Dorsolateral prefrontal cortex (tissue), 122 donors: ENCODE measurements at places on chromosomes 5 and 9.

DNA sequence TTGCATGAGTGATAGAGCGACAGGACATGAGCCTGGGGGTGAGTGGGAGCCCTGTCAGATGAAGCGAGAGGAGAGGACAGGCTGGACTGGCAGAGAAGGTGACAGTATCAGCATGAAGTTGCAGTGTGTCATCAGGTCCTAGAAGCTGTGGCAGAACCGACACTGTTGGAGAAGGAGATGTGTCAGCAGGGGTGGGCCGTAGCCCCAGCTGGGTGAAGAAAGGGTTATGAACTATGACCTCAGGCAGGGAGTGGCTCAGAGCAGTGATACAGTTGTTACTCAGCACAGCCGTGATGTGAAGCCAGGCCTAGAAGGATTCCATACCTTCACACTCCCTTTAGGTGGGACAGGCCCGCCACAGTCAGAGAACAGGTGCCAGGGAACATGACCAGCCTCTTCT is 7.6 kb downstream of the PCYOX1L start:
- DNase-seq = no peak

- no peak for DNase-seq
Observed at GRCh38 chr9:123868002-123868401, 61.9 kb downstream of the DENND1A start.

DNA sequence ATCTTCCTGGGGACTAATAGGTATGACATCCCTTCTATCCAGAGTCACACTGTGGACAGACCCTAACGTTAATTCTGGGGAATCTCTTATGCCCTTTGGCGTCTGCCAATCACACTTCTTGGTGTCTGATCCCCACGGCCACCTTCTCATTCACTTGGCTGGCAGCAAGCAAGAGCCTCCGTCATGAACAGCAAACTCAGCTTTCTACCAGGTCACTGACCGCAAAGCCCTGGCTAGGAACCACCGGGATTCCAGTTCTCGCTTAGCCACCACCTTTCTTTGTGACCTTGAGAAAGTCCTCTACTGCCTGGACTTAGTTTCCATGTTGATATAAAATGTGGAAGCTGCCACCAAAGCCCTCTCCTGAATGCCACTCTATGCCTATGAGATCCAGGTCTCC is 67.7 kb upstream of the FCN1 start:
- no peak for DNase-seq

DNA sequence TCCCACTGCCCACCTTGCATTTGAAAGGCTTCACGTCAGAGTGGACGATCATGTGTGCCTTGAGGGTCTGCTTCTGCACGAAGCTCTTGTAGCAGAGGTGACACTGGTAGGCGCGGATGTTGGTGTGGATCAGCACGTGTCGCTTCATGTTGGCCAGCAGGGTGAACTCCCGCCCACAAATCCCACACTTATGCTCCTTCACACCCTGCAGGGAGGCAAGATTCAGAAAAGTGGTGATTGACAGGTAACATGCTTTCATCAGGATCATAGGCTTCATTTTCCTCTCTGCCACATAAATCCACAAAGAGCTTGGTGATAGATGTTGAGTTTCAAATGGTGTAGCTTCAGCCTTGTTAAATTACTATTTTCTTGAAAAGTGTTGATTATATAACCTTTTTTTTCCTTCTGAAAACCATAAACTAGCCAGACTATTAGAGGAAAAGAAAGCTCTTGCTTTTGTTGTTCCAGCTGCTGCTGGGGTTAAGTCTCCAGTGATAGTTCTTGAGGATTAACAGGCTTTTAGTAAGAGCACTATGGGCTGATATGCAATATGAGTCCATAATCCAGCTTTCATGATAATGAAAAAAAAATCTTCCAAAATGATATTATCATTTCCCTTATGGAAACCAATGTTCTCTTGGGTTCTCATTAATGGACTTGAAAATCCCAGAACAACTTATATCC is 50.7 kb downstream of the ZNF366 start:
- no peak for DNase-seq

- no peak for DNase-seq
Observed at GRCh38 chr5:63811961-63812360, 150.3 kb downstream of the HTR1A start.
